ENCODE measurements at places on chromosomes 7 and 10. TPM values are rescaled to one million over a fixed set of nuclear protein-coding genes. Genes with fewer than 3 reads are reported as not detected.

DNA sequence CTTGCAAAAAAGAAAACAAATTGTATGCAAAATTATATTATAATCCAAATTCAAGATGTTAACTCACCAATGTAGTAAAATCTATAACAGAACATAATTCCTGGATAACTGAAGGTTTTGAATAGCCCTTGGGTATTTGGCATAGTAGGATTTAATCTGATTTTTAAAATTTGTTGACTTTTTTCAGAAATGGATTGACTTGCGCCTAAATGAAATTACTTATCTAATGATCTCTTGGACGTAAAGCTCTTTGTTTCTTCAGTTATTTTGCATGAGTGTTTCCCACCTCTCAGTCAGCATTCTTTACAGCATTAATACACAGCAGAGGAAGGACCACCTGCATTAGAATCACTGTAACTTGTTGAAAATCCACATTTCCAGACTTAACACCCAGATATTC, 169.6 kb downstream of the SEPTIN7 start:
- no peaks in the 10 kb centered on the region for H3K4me1 ChIP-seq
- no peak overlapping the region for H3K4me3 ChIP-seq
- no peaks in the 10 kb centered on the region for H3K27me3 ChIP-seq

- no peaks in the 10 kb centered on the region for H3K27me3 ChIP-seq
- peak; percentile 77 for DNase-seq
- no peak overlapping the region for H3K4me3 ChIP-seq
- H3K36me3 ChIP-seq, result peaks cover 95% of the 10 kb centered on the region
- no peak overlapping the region for H3K27ac ChIP-seq
Observed at GRCh38 chr7:143299840-143300239, 11.7 kb downstream of the CASP2 start.

DNA sequence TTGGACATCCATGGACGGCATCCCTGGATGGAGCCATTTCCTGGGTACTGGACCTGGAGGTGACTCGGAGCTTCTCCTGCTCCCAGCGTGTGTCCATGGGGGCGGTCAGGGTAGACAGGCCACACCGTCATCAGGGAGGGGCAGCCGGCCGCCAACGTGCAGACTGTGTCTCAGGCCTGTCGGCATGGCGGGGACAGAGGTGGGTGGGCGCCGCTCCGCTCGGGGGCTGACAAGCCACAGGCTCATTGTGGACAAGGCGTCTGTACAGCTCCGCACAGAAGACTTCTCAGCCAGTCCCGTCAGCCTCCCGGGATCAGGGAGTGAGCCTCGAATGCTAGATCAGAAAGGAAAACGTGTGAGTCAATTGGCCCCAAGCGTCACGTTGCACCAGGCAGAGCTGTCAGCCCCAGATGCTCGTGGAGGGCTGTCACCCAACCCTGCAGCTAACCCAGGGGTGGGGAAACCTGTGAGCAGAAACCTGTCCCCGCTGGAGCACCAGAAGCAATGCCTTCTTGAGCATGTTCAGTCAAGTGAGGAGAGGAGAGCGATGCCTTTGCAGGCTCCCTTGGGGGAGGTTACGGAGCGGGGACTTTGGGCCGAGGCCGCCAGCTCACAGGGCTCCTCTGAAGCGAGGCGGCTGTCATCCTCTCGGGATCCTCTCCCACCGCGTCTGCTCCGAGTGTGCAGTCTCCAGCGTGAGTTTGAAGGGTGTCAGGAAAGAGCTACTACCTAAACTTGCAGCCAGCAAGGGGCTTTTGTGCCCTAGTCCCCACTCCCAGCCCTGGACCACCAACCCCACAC, 16.0 kb upstream of the DPYSL4 start:
- H3K4me3 ChIP-seq, result no peak overlapping the region
- H3K36me3 ChIP-seq, result no peaks in the 10 kb centered on the region
- no peaks in the 10 kb centered on the region for H3K4me1 ChIP-seq
- no peaks in the 10 kb centered on the region for H3K27me3 ChIP-seq

The FOXI2 gene
- 1.0 TPM for total RNA-seq

The IDI2 gene
- not detected for total RNA-seq

The ZNF727 gene
- total RNA-seq, result not detected

The MMD2 gene
- total RNA-seq, result not detected

Data from H1 (cell line).